ENCODE measurements at places on chromosomes 7 and 10.

- no peak for DNase-seq
These were observed 19.2 kb downstream of the YKT6 start for GRCh38 chr7:44220046-44220357.

GRCh38 chr10:90960355-90960814 lies 39.5 kb upstream of the ANKRD1 start:
- no peak for DNase-seq

GRCh38 chr10:33265621-33266020 lies 68.8 kb downstream of the NRP1 start:
- no peak for DNase-seq

GRCh38 chr10:125567529-125567928 lies 115.4 kb downstream of the TEX36 start:
- DNase-seq, result no peak

- no peak for DNase-seq
These were observed 43.8 kb upstream of the ZNF438 start for GRCh38 chr10:31075434-31075833.

GRCh38 chr7:45183711-45184210 lies 26.2 kb downstream of the RAMP3 start:
- no peak for DNase-seq

DNA sequence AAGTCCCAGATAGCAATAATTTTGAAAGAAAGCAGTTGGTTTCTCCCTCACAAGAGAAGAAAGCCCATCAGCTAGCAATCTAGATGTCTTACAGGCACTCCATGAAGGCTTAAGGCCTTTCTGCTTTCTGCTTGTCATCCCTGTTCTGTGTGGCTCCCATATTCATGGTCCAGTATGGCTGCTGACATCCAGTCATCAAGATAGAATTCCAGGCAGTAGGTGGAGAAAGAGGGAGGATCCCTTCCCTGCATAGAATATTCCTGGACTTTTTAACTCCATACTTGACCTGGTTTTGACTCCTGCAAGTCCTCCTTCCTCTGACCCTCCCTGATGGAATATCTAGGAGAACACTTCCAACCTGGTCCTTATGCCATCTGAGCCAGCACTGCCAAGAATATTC lies 389.9 kb upstream of the AKR1E2 start:
- no peak for DNase-seq

GRCh38 chr10:79128923-79129305 lies 60.1 kb downstream of the ZMIZ1 start:
- no peak for DNase-seq

- DNase-seq, result no peak
These were observed 46.7 kb upstream of the PLCE1 start for GRCh38 chr10:93947055-93947454.

GRCh38 chr10:29896053-29896452 lies 163.3 kb downstream of the JCAD start:
- DNase-seq, result no peak

DNA sequence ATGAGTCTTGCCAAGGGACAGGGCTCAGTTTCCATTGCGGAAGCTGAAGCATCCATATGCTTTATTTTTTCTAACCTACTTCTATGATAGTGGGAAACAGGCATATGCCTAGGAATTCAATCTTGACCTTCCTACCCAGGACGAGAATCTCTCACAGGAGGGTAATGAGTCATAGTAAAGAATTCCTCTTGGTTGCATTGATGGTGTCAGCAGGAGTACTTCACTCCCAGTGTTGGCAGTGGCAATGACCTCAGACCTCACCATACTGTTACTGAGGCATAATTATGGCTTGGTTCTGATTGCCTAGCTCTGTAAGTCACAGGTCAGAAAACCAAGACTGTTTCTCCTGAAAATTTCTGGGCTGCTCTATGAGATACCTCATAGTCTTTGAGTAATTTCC lies 552.9 kb downstream of the ARL4A start:
- no peak for DNase-seq
